Vagina (tissue), 2 donors: ENCODE measurements at places on chromosomes 11 and 22.

DNA sequence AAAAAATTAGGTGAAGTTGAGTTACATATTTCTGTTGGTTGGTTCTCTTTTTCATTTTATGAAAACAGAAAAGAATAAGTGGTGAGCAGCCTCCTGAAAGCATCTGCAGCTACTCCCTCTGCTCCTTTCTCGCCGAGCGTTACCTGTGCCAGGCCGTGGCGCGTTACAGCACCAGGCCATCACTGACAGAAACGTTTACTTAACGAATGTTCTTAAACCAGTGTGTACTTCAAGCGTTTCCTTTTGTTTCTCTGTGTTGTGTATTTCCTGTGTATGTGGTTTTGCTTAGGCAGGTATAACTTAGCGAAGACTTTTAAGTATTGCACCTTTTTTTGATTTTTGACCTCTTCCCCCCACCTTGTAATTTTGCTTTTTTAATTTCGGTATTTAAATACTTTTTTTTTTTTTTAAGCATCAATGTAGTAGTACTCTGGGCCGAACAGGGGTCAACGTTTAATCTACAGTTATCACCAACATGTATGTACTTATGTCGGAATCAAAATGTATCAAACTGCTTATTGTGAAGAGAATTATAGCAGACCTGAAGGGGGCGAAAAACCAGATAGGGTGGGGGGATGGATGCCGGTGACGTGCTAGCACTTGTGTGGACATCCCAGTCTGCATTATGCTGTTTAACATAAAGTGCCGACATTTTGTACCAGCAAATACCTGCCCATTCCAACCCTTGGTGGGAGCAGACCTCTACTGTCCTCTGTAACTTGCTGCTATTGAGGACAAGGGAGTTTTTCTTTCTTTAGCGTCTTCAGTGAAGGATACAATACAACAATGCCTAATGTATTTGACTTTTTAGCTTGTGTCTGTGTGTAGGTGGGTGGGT lies 21.6 kb upstream of the ADSL start:
- no peak for DNase-seq

DNA sequence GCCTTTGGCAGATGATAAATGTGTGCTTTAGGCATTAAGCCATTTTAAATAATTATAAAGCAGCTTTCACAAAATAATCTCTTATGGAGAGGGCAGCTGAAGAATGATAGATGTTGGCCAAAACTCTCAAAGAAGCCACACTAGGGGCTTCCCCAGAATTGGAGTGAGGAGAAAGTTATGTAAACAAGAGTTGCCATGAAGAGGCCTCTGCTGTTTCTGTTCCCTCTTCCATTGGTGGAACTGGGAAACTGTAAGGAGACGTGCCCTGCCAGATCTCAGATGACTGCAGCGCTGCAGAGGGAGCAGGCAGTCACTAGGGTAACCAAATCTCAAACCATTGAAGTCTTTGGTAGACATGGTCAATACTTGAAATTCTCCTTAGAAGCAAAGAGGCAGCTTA lies 19.4 kb upstream of the APLP2 start:
- DNase-seq, result no peak

DNA sequence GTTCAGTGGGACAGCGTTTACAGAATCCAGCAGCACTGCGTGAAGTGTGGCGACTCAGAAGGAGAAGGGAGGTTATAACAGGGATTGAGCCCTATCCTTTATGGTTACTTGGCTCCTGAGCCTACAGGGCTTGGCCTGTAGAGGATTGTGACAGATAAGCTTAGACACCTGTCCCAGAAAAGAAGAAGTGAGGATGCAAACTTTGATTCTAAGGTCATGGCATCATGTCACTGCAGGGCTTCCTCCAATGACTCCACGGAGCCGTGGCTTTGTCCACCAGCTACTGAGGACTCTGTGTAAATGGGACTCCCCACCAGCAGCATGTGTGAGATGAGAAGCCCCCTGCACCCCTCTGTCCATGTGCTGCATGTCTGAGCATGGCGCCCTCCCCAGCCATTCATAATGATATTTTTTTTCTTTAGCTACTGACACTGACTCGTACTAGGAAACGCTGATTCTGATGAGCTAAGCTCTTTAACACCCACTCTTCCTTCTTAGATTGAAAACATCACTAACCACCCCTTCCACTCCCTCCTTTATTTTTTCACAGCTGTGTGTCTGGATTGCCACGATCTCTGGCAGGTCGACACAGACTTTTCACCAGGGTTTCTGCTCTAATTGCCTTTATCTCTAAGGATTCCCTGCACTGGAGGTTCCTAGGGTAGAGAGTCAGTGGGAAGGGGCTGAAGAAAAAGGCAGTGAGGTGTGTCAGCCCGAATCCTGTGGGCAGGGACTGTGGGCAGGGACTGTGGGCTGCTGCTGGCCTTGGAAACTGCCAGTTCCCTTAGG lies 65.5 kb upstream of the TTC12 start:
- no peak for DNase-seq

DNA sequence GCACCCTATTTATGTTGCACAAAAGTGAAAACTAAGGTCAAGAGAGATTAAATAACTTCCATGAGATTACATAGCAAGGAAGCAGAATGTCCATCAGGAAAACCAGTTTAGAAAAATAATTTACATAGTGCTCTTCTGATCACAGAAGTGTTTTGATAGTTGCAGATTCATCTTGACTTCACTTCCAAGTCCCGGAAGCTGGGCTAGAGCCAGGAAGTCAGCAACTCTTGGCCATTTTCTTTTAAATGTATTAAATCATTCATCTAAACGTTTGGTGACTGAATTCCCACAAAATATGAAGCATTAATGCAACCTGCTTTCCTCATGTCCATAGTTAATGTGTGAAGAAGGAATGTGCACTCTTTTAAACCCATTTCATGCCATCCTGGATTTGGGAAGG lies 29.7 kb downstream of the APLP2 start:
- no peak for DNase-seq

DNA sequence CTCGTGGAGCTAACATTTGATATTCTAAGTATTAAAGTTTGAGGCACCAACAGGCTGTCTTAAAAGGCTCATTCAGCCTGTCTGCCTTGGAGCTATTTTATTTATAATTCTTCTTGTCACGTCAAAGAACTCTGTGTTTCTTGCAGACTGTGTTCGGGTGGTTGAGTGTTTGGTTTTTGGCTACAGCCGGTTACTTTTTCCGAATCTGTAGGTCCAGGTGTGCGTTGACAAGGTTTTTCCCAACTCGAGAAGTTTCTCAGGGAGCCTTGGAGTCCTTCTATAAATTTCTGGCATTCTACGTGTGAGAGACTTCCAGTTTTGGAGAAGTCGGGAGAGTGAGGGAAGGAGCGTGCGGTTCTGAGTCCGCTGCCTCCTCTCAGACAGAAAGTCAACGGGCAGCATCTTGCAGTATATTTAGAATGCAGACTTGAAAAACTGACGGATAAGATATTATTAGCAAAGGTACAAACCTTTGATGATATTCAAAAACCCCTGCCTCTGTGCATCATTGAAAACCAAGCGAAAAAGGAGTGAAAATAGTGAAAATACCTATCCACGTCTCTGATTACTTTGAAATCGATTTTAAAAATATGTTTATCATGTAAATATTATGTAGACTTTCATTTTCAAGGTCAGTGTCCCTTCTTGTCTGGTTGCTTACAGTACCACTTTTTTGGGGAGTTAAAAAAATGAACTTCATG lies 85.2 kb upstream of the PPARA start:
- no peak for DNase-seq
